Thoracic aorta (tissue), 2 donors: ENCODE measurements at places on chromosomes 4 and X. TPM values are rescaled to one million over a fixed set of nuclear protein-coding genes. Genes with fewer than 3 reads are reported as not detected.

MAGEA10 gene
- total RNA-seq, result not detected

SRPK3 gene
- total RNA-seq, result 4.9 TPM

DNA sequence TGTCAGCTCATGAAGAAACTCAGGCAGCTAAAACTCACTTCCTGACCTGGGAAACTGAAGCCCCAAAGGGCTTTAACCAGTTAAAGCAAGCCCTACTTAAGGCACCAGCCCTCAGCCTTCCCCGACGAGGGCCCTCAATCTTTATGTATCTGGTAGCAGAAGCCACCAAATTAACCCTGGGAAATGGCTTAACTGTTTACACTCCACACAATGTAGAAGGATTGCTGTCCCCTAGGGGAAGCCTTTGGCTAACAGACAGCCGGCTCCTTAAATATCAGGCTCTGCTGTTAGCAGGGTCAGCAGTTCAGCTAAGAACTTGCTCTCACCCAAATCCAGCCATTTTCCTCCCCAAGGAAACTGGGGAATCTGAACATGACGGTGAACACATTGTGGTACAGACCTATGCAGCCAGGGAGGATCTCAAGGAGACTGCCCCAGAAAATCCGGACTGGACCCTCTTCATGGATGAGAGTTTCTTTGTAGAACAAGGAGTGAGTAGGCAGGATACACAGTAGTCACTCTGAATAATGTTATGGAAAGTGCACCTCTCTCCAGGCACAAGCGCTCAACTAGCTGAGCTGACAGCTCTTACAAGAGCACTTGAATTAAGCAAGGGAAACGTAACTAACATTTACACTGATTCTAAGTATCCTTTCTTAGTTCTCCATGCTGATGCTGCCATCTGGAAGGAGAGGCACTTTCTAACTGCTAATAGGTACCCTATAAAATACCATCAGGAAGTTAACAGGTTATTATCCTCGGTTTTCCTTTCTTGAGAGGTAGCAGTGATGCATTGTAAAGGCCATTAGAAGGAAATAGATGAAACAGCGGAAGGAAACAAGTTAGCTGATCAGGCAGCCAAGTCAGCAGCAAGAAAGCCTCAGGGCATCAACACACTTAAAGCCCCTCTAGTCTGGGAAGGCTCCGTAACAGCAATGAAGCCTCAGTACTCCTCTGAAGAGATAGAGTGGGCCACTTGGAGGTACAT, 9.6 kb upstream of the NAF1 start:
- H3K27ac ChIP-seq, result no peak overlapping the region
- no peaks in the 10 kb centered on the region for H3K4me1 ChIP-seq
- DNase-seq, result no peak
- H3K36me3 ChIP-seq, result no peaks in the 10 kb centered on the region
- no peaks in the 10 kb centered on the region for H3K27me3 ChIP-seq
- H3K4me3 ChIP-seq, result no peak overlapping the region

DNA sequence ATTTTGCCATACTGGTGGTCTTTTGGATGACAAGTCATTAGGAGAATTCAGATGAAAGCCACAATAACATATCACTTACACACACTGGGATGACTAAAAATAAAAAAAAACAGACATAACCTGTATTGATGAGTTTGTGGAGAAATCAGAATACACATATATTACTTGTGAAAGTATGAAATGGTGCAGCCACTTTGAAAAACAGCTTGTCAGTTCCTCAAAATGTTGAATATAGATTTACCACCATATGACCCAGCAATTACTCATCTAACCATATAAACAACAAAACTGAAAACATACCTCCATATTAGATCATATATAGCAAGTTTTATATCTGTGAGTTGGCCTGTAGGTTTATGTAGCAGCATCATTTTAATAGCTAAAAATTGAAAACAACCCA, 608.7 kb downstream of the TLL1 start:
- H3K4me3 ChIP-seq, result no peak overlapping the region
- DNase-seq, result no peak
- no peaks in the 10 kb centered on the region for H3K4me1 ChIP-seq

CXCL8 gene
- 6.9 TPM for total RNA-seq

ATP2B3 gene
- 0.68 TPM for total RNA-seq

DNA sequence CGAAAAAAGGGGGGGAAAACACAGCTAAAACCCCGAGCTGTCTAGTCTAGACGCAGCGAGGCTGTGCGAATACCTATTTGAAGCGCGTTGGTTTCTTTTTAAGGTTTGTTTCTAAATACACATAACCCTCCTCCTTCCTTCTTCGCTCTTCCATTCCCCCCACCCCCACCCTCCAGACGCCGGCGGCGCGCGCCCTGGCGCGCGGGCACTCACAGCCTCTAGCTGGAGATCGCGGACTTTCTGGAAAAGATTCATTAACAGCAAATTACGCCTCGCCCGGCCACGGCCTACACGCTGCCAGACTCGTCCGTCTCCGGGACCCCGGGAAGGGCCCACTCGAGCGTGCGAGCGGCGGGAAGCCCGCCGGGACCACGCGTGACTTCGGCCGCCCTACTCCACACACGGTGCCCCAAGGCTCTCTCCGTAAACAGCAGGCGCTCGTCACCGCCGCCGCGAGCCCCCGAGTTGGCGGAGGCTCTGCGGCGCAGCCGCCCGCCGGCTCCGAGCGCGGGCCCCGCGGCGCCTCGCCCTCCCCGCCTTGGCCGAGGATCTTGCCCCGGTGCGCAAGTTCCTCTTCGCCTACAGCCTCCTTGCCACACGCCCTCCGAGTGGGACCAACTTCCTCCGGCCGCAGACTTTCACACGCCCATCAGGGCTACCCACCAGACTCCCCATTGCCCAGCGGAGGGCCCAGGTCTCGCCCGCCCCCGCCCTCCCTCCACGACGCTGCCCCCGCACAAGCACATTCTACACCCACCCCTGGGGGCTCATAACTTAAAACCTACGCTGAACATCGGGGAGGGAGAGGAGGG, 2.0 kb downstream of the BCOR start:
- H3K36me3 ChIP-seq, result no peaks in the 10 kb centered on the region
- peaks cover 6% of the 10 kb centered on the region for H3K4me1 ChIP-seq
- peak overlapping the region; percentile 80 for H3K4me3 ChIP-seq

DNA sequence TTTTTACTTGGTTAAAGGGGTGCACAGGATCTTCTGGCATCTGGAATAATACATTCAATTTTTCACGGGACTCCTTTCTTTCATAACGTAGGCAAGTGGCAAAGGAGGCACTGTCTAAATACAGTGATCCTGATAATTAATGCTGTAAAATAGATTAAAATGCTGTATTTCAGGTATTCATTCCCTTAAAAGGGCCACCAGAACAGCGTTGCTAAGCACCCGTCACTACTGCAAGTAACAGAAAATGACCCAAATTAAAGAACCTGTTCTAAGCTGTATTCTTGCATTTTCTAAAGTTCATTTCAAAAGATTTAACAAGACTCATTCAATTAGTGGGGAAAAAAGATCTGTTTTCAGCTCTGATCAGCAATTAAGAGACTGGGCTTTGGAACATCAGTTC, 208.2 kb downstream of the TENM3 start:
- H3K27ac ChIP-seq, result no peak overlapping the region
- DNase-seq, result no peak

- H3K27ac ChIP-seq, result no peak overlapping the region
- no peak overlapping the region for H3K4me3 ChIP-seq
- DNase-seq, result no peak
Measured at GRCh38 chr4:155590796-155591585, 75.7 kb upstream of the GUCY1A1 start.

PNMA6A gene
- total RNA-seq, result 8.7 TPM

CT45A5 gene
- total RNA-seq, result not detected

- no peaks in the 10 kb centered on the region for H3K36me3 ChIP-seq
- no peak overlapping the region for H3K4me3 ChIP-seq
- no peak overlapping the region for H3K27ac ChIP-seq
- DNase-seq, result no peak
- H3K27me3 ChIP-seq, result no peaks in the 10 kb centered on the region
- H3K4me1 ChIP-seq, result no peaks in the 10 kb centered on the region
Measured at GRCh38 chr4:163681208-163681821, 186.8 kb downstream of the TMA16 start.

DNA sequence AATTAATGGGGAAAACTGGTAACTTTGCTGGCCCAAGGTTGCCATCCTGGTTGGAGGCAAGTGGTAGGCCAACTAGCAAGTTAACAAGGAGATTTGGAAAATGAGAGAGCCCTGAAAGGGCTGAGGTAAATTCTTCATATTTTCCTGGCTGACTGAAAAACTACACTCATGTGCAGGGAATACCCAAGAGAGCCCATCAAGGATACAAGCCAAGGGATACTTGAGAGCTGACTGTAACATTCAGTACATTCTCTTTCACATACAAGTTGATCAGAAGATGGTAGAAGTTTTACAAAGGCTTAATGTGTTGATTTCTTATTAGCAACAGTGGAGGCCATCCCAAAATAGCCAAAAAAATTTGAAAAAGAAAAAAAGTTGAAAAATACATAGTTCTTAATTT, 33.3 kb downstream of the IL2 start:
- H3K4me3 ChIP-seq, result no peak overlapping the region
- H3K4me1 ChIP-seq, result no peaks in the 10 kb centered on the region
- H3K27ac ChIP-seq, result no peak overlapping the region
- H3K27me3 ChIP-seq, result no peaks in the 10 kb centered on the region
- no peaks in the 10 kb centered on the region for H3K36me3 ChIP-seq

HERC5 gene
- total RNA-seq, result 13.4 TPM

ARX gene
- not detected for total RNA-seq

TEX13D gene
- not detected for total RNA-seq

DNA sequence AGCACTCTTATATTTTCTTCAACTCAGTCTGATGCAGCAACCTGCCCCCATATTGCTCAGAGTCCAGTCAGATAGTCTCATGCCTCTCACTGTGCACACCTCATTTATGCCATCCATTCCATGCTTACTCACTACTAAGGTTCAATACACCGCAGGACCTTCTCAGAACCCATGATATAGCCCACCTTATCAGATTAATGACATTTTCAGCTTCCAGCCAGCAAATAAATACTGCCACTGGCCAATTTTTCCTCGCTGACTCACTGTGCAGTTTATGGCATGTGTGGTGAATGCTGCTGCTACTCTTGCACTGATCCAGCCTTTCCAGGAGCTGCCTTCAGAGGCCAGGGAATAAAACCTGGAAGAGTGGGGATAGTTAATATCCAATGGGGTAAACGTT, 380.6 kb upstream of the SPOCK3 start:
- H3K4me1 ChIP-seq, result no peaks in the 10 kb centered on the region
- H3K36me3 ChIP-seq, result no peaks in the 10 kb centered on the region

UGT8 gene
- 0.14 TPM for total RNA-seq

BGN gene
- 1,907 TPM for total RNA-seq

MSX1 gene
- total RNA-seq, result 11.0 TPM

- no peaks in the 10 kb centered on the region for H3K27me3 ChIP-seq
- H3K4me1 ChIP-seq, result no peaks in the 10 kb centered on the region
- H3K4me3 ChIP-seq, result no peak overlapping the region
- H3K27ac ChIP-seq, result no peak overlapping the region
- no peak for DNase-seq
- no peaks in the 10 kb centered on the region for H3K36me3 ChIP-seq
Measured at GRCh38 chrX:110397904-110398303, 39.3 kb downstream of the RTL9 start.

- H3K27me3 ChIP-seq, result no peaks in the 10 kb centered on the region
- no peak overlapping the region for H3K27ac ChIP-seq
Measured at GRCh38 chrX:71919886-71920285, 9.2 kb downstream of the NHSL2 start.

DNA sequence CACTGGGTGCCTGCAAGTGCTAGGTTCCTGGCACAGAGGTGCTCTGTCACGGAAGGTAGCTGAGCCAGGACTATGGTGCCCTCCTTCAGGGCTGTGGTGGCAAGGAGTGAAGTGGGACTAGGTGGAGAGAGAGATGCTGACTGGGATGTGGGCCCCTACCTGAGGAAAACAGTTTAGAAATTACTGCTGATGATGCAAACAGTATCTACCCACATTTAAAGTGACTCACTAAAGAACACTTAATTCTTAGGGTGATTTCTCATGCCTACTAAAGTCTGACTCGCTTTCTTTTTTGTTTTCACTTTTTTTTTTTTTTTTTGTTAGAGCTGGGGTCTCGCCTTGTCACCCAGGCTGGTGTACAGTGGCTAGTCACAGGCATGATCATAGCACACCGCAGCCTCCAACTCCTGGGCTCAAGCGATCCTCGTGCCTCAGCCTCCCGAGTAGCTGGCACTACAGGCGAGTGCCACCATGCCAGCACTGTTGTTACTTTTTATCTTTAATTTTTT, 3.1 kb downstream of the ZNF185 start:
- H3K27ac ChIP-seq, result no peak overlapping the region
- no peaks in the 10 kb centered on the region for H3K4me1 ChIP-seq
- no peak for DNase-seq
- H3K27me3 ChIP-seq, result no peaks in the 10 kb centered on the region
- H3K36me3 ChIP-seq, result no peaks in the 10 kb centered on the region

ATP8A1 gene
- total RNA-seq, result 24.7 TPM

DNA sequence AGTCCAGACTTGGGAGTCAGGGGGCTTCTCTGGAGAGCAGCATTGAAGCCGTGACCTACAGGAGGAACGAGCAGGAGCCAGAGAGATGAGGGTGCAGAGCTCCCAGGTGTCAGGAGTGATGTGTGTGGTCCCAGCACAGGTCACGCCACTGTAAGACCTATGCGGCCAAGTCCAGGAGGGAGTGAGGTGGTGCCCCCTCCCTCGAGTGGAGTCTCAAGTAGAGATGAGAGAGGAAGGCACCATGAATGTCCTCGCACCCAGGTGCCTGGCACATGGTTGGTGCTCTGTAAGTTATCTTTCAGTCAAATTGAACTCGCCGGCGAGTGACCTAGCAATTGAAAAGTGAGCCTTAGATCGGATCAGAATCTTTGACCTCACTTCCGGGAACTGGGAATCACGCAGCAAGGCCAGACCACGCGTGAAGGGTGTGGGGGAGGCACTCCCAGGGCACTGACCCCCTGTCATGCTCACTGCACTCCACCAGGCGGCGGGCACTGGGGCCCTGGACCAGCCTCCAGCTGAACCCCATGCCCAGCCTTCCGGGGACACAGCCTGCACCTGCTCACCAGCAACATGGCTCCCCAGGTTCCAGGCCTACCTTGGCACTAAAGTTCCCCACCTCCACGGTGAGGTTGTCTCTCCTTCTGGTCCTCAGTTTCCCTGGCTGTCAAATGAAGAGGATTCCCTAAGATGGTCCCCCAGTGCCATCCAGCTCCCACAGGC, 127.4 kb downstream of the HMX1 start:
- H3K4me3 ChIP-seq, result no peak overlapping the region
- no peak for DNase-seq
- no peaks in the 10 kb centered on the region for H3K36me3 ChIP-seq
- no peaks in the 10 kb centered on the region for H3K4me1 ChIP-seq

- no peak overlapping the region for H3K27ac ChIP-seq
- no peaks in the 10 kb centered on the region for H3K36me3 ChIP-seq
- H3K4me3 ChIP-seq, result no peak overlapping the region
- no peak for DNase-seq
Measured at GRCh38 chrX:37357436-37357835, 8.3 kb downstream of the PRRG1 start.
